ENCODE measurements at places on chromosomes 4 and X.

DNA sequence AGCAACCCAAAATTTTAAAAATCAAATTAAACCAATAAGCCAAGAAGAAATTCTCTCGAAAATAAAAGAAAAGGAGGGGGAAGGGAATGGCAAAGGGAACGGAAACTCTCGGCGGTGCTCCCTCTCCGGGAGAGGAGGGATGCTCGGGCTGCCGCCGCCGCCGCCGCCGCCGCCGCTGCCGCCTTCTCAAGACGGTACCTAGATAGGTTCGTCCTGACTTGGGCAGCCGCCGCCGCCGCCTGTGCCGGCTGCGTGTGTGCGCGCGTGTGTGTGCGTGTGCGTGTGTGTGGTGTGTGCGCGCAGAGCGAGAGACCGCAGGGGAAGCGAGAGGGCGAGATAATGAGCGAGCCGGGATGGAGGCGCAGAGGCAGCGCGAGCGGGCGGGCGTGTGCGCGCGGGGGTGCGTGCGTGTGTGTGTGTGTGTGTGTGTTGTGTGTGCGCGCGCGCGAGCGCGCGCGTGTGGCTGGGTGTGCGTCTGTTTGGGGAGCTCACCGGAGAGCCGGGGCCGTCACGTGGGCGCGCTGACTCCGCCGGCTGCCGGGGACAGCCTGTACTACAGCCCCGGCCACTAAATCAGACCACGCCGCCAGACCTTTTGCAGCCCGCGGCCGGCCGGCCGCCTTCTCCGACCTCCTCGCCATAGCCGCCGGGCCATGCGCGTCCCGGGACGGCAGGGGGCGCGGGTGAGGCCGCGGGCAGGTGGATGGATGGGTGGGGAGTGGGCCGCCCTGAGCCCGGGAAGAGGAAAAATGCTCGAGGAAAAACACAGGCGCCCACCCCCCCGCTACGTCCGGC is 111.6 kb downstream of the DHX15 start:
- peak; percentile 84 for DNase-seq

GRCh38 chr4:48210966-48211328 is 58.7 kb downstream of the TEC start:
- no peak for DNase-seq

- no peak for DNase-seq
Observed at GRCh38 chr4:77151241-77151640, 5.8 kb upstream of the CCNG2 start.

GRCh38 chr4:183977707-183978106 is 72.6 kb downstream of the STOX2 start:
- no peak for DNase-seq

GRCh38 chr4:80058740-80059139 is 14.3 kb downstream of the ANTXR2 start:
- no peak for DNase-seq

GRCh38 chrX:2766906-2767305 is 15.1 kb downstream of the XG start:
- DNase-seq, result no peak

DNA sequence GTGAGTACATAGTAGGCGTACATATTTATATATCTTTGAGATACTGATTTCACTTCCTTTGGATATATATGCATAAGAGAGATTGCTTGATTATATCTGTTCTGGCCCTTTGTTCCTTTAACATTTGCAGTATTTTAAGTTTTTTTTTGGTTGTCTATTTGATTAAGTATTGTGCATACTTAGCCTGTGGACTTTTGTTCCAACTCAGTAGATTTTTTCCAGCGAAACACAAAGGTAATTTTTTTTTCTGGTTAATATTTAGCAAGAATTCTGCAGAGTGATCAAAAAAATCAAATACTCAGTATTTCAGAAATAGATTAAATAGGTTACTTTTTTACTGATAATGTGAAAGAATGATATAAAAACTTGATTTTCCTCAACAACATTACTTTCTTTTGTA is at the start of gene AFM:
Gene AFM (plus strand): TSS at position 388 of the 400 bp plus-strand sequence. CDS start 31 bp downstream, outside the sequence.
- no peak for DNase-seq

- DNase-seq, result no peak
Observed at GRCh38 chr4:34170946-34171345, 2073.4 kb downstream of the ARAP2 start.

- no peak for DNase-seq
Observed at GRCh38 chr4:6813725-6814124, 31.2 kb downstream of the KIAA0232 start.

DNA sequence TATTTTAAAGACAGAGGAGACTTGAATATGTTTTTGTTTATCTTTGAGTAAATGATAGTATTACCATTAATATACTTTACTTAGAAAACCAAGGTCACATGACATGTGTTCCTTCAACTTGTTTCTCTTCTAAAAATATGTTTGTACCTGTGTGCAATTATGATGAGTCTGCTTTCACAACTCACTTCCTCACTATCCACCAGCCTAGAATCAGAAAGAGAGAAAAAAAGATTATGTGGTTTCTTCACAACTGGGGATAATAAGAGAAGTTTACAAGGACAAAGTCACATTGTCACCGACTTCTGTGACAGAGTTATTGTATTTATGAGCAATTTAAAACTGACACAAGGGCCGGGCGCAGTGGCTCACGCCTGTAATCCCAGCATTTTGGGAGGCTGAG is 1112.1 kb downstream of the RPA4 start:
- no peak for DNase-seq

DNA sequence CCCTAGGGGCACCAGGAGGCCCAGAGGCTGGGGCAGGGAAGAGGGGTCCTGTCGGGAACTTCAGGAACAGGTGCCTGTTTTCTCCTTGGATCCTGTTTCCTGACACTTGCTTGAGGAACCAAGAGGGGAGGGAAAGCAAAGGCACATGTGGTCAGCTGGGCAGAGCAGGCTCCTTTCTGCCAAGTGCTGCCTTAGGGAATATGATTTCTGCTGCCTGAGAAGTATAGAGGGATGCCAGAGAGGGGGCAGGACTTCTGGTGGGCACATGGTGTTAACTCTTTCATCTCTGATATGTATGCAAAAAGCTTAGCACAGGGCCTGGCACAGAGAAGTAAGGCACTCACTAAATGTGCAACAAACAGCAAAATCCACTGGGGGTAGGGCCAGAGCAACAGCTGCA is 51.2 kb upstream of the PJA1 start:
- no peak for DNase-seq
